CD4-positive, alpha-beta T cell treated with Interleukin-4 for 1 hour (primary cell): ENCODE measurements at places on chromosomes 5 and 9.

DNA sequence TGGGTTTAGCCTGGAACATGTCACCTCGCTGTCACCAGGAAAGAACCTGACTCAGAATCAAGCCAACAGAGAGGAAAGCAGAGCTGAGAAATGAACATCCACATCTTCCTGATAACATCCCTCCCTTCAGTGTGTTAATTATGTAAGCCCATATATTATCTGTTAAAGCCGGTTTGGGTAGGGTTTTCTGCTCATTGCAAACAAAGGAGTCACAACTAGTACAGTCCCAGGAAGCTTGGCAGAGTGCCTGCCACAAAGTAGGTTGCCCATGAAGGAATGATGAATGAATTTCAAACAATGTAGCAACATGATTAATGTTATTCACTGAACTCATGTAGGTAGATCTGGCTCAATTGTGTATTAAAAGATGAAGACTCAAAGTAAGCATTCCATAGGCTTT lies 10.4 kb upstream of the PPARGC1B start:
- DNase-seq = no peak

- DNase-seq = no peak
Measured at GRCh38 chr9:74847478-74848152, 40.1 kb downstream of the TRPM6 start.

DNA sequence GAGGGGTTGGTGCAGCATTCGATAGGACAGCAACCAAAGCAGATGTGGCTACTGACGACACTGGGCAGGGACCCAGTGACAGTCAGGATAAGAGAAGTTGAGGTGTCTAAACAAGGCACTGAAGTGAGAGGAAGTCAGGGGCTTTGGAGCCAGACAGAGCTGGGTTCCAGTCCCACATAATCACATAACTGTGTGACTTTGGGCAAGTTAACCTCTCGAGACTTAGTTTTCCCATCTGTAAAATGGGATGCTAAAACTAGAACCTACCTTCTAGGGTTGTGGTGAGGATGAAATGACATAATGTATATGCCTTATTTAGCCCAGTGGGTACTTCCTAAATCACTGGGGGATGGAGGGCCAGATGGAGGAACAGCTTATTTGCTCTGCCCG lies 3.1 kb downstream of the ANGPTL2 start:
- DNase-seq = no peak

DNA sequence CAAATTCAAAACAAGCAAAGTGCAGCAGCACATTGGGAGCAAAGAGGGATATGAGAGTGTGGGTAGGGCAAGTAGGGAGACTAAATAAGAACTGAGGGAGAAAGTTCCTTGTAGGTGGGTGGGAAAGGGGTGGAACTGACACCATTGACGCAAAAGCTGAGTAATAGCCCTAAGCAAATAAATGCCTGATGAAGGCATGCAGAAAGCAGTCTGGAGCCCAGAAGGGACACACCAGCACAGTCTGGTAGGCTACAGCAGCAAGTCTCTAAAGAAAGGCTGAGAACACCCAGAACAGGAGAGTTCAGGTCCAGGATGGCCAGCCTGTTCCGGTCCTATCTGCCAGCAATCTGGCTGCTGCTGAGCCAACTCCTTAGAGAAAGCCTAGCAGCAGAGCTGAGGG lies at the start of gene INSL4:
Gene INSL4 (plus strand): TSS at position 208 of the 400 bp plus-strand sequence. CDS start 105 bp downstream, at position 313.
- no peak for DNase-seq

GRCh38 chr5:108858959-108859358 lies 111.3 kb downstream of the FER start:
- DNase-seq = no peak

DNA sequence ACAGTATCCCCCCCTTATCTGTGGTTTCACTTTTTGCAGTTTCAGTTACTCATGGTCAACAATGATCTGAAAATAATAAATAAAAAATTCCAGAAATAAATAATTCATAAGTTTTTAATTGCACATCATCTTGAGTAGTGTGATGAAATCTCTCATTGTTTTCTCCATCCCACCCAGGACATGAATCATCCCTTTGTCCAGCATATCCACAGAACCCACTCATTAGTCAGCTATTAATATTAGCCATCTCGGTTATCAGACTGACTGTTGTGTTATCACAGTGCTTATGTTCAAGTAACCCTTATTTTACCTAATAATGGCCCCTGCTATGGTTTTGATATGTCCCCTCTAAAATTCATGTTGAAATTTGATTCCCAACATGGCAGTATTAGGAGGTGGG lies 40.7 kb downstream of the FAM114A2 start:
- no peak for DNase-seq

- no peak for DNase-seq
Measured at GRCh38 chr5:18798058-18798457, 1163.8 kb downstream of the TAF11L14 start.

DNA sequence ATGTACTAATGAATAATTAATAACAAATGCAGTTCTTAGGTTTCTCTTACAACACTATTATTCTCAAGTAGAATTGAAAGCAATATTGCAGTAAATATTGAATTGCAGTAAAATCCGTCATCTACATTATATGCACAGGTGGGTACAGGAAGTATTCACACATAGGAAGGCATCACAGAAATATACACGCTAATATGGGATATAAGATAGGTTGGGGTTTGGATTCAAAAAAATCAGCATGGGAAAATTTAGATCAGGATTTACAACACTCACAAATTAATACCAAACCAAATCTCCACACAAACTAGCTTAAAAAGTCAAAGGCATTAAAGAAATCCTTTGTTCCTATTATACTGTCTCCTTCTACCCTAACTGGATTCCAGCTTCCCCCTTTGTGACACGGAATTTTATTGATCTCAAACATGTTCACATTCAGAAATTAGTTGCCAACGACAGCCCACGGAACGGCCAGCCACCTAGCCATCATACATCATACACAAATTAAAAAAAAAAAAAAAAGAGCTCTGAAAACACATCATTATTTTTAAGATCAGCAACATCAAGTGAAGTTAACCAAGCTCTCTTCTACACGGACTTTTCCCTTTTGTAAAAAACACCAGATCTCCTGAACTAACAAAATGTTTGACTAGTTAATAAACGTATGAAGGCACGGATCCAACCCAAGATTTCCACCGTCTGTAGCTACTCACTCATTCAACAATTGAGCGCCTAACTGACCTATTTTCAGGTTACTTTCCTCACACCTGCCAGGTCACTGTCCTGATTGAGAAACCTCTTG lies 2.2 kb downstream of the NR6A1 start:
- DNase-seq = no peak

DNA sequence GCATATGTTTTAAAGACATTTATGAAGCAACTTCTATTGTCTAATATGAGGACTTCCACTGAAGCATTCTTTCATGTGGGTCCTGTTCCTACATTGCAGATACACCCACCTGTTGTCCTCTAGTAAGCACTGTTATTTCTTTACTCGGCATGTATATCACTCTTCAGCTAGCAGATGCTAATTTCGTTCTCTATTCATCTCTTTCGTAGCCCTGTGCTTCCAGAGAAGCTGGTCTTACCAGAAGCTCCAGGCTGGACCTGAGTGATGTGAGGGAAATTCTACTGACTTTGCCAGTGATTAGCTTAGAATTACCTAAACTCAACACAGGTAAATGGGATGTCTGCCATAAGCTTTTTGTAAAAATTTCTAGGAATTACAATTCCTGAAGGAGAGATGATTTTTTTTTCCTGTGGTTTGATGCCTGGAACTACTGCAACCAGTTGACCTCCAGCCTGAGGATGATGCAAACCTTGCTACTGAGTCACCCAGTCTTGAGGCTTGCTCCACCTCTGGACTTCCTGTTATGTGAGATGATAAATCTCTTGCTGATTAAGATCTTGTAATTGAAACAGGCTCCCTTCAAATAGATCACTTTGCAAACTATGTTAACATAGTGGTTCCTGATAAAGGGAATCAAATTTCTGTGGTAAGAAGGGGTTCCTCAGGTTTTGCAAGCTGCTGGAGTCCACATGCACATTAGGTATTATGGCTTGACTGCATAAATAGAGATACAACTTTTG lies 52.2 kb upstream of the SPINK5 start:
- no peak for DNase-seq

DNA sequence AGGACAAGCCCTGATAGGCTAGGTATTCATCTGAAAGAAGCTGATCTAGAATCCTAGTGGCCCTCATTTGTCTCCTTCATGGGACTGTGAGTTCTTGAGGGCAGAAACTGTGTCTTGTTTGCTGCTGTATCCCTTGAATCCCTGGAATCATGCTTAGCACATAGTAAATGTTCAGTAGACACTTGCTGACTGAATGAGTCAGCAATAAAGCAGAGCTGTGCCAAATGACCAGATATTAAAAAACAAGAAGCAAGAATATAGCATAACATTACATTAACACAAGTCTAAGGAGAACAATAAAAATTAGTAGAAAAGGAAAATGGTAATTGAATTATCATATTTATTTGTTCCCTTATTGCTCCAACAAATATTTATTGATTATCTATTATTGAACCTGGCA lies 420.5 kb downstream of the ZSWIM6 start:
- no peak for DNase-seq

DNA sequence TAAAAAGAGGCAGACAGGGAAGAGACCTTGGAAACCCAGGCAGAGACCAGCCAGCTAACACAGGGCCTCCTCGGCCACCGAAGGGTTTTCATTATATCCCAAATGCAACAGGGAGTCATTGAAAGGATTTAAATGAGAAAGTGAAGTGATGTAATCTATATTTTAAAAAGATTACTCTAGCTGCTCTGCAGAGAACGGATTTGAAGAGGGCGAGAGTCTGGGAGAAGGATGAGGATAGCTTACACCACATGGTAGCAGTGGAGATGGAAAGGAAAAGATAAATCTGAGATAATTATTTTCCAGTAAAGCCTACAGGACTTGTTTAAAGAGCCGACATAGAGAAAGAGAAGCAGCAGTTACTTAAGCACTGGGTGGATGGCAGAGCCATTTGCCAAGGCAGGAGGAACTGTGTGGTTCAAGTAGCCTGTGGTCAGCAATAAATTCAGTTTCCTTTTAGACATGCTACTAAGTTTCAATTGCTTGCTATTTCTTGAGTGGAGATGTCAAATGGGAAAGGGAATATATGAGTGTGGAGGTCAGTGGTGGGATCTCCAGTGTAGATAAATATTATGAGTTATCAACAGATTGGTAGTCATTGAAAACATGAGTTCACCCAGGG lies 9.3 kb downstream of the FBN2 start:
- DNase-seq = no peak

- peak; percentile 65 for DNase-seq
Measured at GRCh38 chr9:110058304-110058953, 149.5 kb downstream of the C9orf152 start.

DNA sequence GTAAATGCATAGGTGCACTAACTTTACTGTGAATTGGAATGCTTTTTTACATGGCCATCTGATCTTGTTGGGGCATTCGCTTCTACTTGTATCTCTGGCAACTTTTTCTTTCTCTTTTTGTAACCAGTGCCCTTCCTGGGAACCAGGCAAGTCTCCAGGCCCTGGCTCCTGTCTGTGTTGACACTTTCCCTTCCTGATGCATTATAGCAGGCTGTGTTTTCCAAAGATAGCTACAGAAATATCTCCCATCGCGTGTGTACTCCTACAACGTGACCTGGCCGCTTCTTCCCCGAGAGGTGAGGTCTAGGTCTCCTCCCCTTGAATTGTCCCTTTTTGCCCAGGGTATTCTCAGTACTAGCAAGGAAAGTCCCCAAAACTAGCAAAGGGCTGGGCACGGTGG lies 81.1 kb upstream of the SPIN1 start:
- DNase-seq = no peak

- no peak for DNase-seq
Measured at GRCh38 chr9:108142504-108143201, 653.1 kb upstream of the KLF4 start.

GRCh38 chr9:99137225-99137624 lies 32.3 kb downstream of the TGFBR1 start:
- DNase-seq = no peak

DNA sequence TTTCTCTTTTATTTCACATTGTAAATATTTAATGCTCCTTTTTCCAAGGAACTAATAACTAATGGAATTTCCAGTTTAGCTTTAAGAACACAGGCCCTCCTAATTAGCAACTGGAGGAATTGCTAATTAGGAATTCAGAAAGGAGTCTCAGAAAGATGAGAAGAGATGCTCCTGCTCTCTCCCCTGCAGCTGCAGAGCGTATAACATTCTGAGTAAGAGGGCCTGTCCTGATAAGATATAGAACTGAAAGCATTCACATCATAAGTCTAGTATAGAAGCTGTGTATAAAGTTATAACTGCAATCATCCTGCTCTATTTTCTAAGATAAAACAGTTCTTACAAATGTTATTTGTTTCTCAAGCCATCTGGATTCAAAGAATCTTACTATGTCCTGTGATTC lies 83.2 kb downstream of the DTWD2 start:
- no peak for DNase-seq

DNA sequence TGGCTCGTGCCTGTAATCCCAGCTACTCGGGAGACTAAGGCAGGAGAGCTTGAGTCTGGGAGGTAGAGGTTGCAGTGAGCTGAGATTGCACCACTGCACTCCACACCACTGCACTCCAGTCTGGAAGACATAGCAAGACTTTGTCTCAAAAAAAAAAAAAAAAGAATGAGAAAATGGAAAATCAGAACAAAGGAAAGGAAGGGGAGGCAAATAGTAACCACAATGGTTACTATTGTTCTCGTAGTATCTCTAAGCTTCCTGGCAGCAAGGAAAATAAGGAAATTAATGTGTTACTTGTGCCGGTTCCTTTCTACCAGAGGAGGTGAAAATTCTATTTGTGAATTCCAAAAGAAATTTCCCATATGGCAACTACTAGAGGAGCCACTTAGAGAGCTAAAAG lies 48.5 kb upstream of the BNC2 start:
- no peak for DNase-seq

DNA sequence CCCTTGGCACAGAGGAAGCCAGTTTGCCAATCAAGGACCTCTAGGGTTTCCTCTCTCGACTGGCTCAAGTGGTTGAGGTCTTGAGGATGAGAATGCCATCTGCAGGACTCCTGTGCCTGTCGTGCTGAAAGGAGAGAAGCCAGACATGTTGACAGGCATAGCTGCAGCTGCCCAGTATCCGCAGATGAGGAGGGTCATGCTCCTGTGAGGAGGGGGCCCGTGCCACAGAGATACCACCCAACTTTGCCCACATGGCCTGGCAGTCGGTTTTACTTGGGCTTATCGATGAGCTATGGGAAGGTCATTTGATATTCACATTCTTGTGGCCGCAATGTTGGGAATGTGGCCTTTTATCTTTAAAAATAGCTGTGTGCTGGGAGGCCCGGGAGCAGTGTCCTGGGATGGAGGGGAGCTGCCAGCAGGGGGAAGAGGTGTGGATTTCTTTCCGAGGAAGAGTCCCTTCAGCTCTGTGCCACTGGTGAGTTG lies 17.4 kb downstream of the FRMPD1 start:
- DNase-seq = no peak
